ENCODE measurements at places on chromosomes 4 and X.
A peak's percentile ranks its signal among the peaks of the same experiment; 100 is the strongest.

GRCh38 chr4:64889906-64890610, 480.8 kb upstream of the TECRL start:
- no peak for DNase-seq

DNA sequence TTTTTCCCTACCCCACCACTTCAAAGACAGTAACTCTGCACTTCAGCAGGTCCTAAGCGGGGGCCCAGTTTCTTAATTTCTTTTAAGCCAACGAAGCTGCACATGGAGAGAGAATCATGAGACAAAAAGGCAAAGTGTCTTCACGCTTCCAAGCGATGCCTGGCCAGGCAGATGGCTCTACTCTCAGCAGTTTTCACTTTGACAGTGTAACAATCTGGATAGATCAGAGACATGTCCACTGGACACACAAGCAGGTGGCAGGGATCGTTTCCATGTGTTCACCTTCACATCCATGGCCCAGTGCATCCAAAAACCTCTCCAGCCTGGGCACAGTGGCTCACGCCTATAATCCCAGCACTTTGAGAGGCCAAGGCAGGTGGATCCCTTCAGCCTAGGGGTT, 27.8 kb downstream of the PPP2R2C start:
- no peak for DNase-seq

GRCh38 chrX:56728752-56729151, 291 bp upstream of the NBDY start:
- DNase-seq, result no peak

DNA sequence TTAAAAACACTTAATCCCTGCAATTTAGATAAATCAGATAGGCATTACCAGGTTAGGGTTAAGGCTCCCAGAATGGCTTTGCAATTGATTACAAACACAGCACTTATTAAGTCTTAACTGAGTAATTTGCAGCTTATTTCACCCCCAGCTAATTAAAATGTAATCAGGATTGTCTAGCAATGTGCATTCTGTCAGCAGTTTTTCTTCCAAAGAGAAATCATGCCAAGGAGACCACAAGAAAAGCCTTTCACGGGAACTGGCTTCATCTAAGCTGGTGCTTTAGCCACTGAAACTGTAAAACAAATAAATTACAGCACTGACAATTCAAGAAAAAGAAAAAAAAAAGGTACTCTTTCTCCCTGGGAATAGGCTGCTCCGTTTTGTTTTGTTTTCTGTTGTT, 2.1 kb downstream of the ANOS1 start:
- no peak for DNase-seq

GRCh38 chr4:156515295-156515694, 456.3 kb downstream of the PDGFC start:
- DNase-seq, result peak; percentile 29

DNA sequence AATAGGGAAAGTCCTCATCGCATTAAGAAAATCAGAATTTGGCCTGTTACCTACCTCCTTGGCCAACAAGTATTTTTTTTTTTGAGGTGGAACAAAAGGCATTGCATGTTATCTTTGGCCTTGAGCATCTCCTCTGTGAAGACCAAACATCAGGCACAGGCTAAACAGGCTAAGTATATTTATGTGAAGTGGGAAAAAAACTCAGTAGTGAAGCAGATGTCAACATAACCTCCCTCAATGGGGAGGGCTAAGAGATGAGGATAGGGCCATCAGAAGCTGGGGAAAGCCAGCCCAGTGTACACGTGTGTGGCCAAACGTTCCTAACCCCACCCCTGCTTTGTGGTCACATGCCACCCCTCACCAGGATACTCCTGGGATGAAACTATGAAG, 102.5 kb downstream of the FNIP2 start:
- DNase-seq, result no peak

GRCh38 chrX:29824176-29824906, 391.0 kb upstream of the MAGEB2 start:
- DNase-seq, result no peak

- no peak for DNase-seq
Observed at GRCh38 chr4:156763511-156763910, 208.1 kb downstream of the PDGFC start.

GRCh38 chrX:105167233-105167632, 53.3 kb downstream of the TEX13A start:
- DNase-seq, result no peak

DNA sequence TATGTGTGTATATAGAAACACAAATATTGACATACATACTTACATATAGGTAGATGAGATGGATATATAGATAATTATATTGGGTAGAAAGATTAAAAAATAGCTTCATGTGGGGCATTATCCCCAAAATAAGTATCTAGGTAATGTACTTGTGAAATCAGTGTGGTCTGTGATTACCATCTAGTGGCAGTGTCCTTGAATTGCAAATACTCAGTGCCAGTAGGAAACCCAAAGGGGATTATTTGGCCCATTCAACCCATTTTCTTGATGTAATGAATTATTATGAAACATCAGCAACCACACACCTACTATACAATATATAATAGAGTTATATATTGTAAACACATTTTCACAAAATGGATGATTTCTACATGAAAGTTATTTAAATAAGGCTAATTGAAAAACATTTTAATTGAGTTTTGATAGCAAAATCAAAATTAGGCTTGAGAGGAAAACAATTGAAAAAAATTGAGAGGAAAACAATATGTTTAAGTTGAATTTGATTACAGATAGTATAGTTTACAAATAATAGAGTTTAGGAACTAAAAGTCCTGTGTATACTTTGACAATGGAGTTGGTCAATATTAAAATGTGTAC, 389.4 kb downstream of the GALNTL6 start:
- DNase-seq, result peak; percentile 25

GRCh38 chr4:140469791-140470733, 28.0 kb downstream of the MGAT4D start:
- no peak for DNase-seq

DNA sequence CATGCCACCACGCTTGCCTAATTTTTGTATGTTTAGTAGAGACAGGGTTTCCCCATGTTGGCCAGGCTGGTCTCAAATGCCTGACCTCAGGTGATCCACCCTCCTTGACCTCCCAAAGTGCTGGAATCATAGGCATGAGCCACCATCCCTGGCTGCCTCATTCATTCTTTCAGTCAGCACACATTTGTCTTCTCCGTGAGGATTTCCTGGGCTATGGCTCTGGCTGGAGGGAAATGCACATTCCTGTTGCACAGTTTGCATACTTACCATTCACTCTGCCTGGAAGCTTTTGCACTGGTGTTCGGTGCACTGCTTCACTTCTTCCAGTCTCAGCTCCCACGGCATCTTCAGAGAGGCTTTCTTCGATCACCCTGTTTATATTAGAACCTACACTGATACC, 267.8 kb downstream of the STIM2 start:
- DNase-seq, result no peak

- no peak for DNase-seq
Observed at GRCh38 chr4:8870647-8871416, 807 bp downstream of the HMX1 start.

DNA sequence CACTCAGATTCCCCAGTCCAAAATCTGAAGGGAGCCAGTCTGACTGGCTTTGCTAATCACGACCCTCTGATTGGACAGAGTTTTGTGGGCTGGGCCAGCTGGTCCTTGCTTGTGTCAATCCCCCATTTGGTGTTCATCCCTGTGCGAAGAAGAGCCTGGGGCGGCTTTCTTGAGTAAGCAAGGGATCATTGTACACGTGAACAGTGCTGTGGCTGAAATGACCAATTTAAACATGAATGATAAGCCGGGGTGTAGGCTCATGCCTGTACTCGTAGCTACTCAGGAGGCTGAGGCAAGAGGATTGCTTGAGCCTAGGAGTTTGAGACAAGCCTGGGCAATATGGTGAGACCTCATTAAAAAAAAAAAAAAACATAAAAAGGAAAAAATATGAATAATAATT, 379.1 kb downstream of the RAPGEF2 start:
- DNase-seq, result no peak

DNA sequence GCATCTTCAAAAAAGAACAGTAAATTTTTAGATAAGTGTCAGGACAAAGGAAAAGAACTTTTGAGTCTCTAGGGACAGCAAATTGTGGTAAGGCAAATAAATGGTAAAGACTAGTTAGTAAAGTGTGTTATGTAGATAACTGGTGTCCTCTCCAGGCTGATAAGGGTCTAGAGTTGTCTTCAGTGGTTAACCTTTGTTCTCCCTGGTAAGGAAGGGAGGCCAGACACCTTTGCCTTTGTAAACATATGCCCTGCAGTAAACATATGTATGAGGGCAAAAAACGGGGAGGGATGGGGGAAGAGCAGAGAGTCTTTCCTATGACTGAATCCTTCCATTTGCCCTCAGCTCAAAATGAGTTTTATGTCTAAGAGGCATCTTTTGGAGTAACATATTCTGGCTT, 384.6 kb downstream of the HNRNPD start:
- no peak for DNase-seq

DNA sequence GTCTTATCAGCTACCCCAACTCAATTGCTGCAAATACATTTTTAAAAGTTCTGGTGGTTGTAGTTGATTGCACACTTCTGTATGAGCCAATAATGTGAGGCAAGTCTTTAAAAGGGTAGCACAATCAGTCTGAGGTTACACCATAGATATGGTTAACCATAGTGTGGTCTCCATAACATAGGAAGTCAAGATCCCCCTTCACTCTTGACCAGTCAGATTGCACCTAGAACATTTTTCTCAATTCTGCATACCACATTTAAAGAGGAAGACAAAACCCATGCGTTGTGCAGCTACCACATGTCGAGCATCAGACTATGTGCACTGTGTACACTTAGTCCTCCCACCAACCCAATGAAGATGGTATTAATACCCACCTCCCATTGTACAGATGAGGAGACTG, 26.5 kb upstream of the CYBB start:
- DNase-seq, result no peak

DNA sequence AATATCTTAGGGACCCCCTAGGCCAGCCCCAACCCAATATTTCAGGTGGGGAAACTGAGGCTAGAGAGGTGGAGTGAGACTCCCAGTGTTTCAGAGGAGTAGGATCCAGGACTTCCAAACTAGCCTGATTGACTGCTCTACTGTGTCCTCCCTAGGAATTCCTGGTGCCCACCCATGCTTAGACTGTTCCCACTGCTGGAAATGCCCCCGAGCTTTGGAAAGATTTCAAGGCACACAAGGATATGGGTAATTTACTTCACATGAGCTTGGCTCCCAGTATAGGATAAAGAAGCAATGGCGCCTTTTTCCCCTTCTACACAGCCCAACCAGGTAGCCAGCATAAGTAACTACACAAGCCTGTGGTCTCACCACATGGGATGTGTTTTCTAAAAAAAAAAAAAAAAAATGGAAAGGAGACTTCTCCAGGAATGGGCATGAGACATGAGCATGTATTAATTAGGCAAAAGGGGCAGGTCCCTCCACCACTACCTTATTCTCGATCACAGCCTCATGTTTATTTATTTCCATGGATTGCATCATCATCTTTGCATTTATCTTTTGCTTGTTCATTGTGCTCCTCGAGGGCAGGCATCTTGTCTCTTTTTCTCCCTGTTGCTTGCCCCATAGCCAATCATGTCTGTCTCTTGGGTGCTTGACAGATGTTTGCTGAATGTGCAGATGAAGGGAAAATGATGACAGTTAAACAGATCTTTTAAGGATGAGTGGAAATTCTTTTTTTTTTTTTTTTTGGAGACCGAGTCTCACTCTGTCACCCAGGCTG, 66.7 kb downstream of the DRD5 start:
- no peak for DNase-seq

DNA sequence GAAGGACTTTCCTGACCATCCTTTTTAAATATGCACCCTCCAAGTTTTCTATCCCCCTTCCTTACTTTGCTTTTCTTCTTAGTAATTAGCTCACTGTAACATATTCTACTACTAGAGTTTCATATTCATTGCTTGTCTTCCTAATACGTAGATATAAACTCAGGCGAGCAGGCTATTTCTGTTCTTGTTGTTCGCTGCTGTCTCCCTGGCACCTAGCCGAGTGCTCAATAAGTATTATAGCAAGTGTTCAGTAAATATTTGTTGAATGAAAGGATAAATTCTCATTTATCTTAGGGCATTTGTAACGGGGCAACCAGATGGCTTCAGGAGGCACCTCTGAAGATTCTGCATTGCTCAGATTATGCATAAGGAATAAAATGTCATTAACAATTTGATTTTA, 6.8 kb upstream of the RHOH start:
- DNase-seq, result no peak

- no peak for DNase-seq
Observed at GRCh38 chr4:5504486-5504885, 203.9 kb downstream of the EVC2 start.

Measured in suppressor macrophage treated with lipopolysaccharide for 1 hour (primary cell).